ENCODE measurements at places on chromosomes 11 and 22. TPM values are rescaled to one million over a fixed set of nuclear protein-coding genes. Genes with fewer than 3 reads are reported as not detected.

DNA sequence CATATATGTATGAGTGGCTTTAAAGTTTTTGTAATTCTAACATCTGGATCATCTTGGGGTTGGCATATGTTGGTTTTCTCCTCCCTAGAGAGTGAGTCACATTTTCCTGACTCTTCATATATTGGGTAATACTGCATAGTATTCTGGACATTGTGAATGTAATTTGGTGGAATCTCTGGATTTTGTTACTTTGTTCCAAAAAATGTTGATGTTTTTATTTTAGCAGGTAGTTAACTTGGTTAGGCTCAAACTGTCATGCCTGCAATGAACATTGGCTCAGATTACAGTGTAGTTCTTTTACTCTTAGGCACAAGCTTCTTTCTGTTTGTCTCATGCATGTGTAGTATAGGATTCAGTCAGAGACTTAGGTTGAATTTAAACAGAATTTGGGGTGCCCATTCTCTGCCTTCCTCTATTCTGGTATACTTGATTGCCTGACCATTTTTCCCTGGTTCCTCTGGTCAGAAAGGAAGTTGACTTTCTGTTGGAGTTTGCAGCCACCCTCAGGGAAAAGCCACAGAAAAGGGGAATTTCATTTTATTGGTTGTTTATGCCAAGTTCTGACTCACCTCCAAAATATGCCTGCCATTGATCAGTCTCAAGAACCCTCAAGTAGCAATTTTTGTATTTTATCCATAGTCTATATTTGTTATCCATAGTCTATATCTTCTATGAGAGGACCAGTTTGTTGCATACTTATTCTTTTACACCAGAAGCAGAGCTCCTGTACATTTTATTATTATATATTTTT, 151.7 kb downstream of the UVRAG start:
- H3K27ac ChIP-seq, result no peak overlapping the region
- no peaks in the 10 kb centered on the region for H3K36me3 ChIP-seq
- no peaks in the 10 kb centered on the region for H3K4me1 ChIP-seq
- no peak overlapping the region for H3K4me3 ChIP-seq

The PRRG4 gene
- 3.1 TPM for total RNA-seq

DNA sequence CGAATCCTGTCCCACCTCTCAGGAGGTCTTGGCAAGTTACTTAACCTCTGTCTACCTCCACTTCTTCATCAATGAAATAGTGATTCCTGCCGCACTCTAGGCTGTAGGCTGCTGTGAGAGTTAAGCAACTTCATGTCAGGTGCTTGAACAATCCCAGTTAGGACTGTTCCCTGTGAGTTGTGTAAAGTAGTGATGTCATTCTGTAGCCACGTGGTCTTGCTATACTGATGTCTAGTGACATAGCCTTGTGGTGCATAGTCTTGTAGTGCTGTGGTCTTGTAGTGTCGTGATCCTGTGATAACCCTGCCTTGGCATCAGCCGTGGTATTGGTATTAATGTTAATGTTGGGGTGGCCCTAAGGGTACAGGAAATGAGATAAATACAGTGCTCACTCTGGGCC, 30.3 kb upstream of the PRR5 start:
- H3K27me3 ChIP-seq, result peaks cover 19% of the 10 kb centered on the region
- no peaks in the 10 kb centered on the region for H3K36me3 ChIP-seq
- H3K4me3 ChIP-seq, result no peak overlapping the region
- H3K27ac ChIP-seq, result no peak overlapping the region
- DNase-seq, result no peak
- peaks cover 4% of the 10 kb centered on the region for H3K4me1 ChIP-seq

GRCh38 chr11:12668166-12668565, 6.1 kb upstream of the TEAD1 start:
- DNase-seq, result no peak
- no peaks in the 10 kb centered on the region for H3K4me1 ChIP-seq

The P2RX6 gene
- 0.66 TPM for total RNA-seq

GRCh38 chr11:42913731-42914130, 398.1 kb upstream of the API5 start:
- H3K4me1 ChIP-seq, result no peaks in the 10 kb centered on the region
- DNase-seq, result no peak
- H3K4me3 ChIP-seq, result no peak overlapping the region
- no peak overlapping the region for H3K27ac ChIP-seq
- no peaks in the 10 kb centered on the region for H3K27me3 ChIP-seq

The NLRP10 gene
- total RNA-seq, result not detected

The CDC42BPG gene
- total RNA-seq, result 1.7 TPM

DNA sequence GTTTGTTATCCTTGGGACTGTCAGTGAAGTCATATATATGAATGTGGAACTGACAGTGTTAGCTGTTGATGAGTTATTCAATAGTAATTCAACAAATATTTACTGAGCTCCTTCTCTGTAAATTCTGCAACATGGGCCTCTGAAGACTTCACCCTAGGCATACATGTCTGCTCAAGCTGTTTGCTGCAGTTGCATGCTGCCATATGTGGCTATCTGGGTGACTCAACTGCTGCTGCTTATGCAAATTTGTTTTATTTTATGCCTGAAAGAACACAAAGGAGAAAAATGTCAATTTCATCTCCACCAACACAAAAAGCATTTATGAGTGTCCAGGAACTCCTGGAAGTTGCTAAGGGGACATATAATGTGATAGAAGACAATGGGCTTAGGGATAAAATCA, 417.6 kb downstream of the AASDHPPT start:
- H3K36me3 ChIP-seq, result no peaks in the 10 kb centered on the region
- no peak overlapping the region for H3K27ac ChIP-seq
- H3K4me3 ChIP-seq, result no peak overlapping the region
- no peak for DNase-seq
- H3K4me1 ChIP-seq, result no peaks in the 10 kb centered on the region
- no peaks in the 10 kb centered on the region for H3K27me3 ChIP-seq

DNA sequence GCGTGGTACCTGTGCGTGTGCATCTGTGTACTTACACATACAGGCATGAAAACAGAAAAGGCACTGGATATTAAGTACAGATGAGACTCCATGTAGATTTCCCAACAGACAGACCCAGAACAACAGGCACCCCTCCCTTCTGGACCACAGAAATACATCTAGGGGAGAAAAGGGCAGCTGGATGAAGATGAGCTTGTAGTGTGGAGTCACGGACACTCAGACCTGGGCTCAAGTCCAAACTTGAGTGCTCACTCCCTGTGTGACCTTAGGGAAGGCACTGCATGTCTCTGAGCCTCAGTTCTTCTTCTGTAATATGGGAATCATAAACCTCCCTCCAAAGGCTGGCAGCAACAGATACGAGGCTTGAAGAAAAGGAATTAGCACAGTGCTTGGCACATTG, 108.9 kb downstream of the GALNT18 start:
- no peaks in the 10 kb centered on the region for H3K27me3 ChIP-seq
- no peaks in the 10 kb centered on the region for H3K4me1 ChIP-seq
- DNase-seq, result no peak
- H3K36me3 ChIP-seq, result no peaks in the 10 kb centered on the region
- no peak overlapping the region for H3K27ac ChIP-seq

All from thymus (tissue), 14 donors.